ENCODE measurements at places on chromosomes 4 and X. TPM values are rescaled to one million over a fixed set of nuclear protein-coding genes. Genes with fewer than 3 reads are reported as not detected.

EFHC2 gene
- total RNA-seq: 2.5 TPM

STBD1 gene
- total RNA-seq: 5.5 TPM

PNCK gene
- total RNA-seq: not detected

SLC6A14 gene
- total RNA-seq: 45.4 TPM

ASB12 gene
- total RNA-seq: not detected

SHROOM4 gene
- 33.2 TPM for total RNA-seq

GPR119 gene
- total RNA-seq: not detected

SMIM14 gene
- total RNA-seq: 61.2 TPM

ADRA2C gene
- total RNA-seq: 2.5 TPM

DKK2 gene
- total RNA-seq: 11.9 TPM

TLR6 gene
- 12.4 TPM for total RNA-seq

RASGEF1B gene
- 63.0 TPM for total RNA-seq

- no peak for DNase-seq
Measured at GRCh38 chrX:155148724-155149537, 67.3 kb upstream of the VBP1 start.

DNA sequence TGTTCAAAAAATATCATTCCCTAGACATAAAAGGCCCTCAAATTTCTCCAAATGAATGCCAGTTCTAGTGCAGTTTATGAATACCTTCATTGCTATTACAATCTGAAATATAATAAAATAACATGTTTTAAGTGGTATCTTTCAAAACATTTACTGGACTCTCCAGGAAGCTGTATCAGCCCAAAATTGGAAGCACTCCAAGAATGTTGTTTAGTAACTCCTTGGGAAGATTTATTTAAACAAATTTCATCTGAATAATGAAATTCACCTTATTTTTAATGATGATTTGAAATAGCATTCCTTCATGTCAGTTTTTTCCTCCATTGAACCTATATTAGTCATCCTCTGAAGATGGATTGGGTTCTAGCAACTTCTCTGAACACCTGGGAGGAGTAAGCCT, 217.2 kb upstream of the PCDH18 start:
- DNase-seq: no peak

- no peak for DNase-seq
Measured at GRCh38 chr4:95092766-95093165, 335.0 kb downstream of the BMPR1B start.

DNA sequence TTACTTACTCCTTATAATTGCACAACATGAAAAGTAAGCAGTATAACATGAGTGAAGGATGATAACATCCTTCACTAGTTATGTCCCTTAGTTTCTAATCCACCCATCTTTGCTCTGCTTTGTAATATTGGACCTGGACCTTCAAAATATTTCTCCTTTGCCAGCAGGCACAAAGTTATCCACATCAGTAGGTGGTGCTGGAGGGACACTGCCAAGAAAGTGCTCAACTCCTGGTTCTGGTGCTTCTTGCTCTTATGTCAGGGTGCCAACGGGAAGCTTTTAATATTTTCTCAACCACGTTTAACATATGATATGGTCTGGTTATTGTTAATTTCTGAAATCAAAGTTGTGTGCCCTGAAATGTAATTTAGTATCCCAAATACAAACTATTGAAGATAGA, 49.1 kb downstream of the TMEM165 start:
- no peak for DNase-seq

GRCh38 chr4:7103031-7103606, 35.3 kb upstream of the GRPEL1 start:
- peak; percentile 93 for DNase-seq

GRCh38 chr4:88381123-88381522, 2.5 kb downstream of the HERC6 start:
- no peak for DNase-seq

Data from lower lobe of right lung (tissue), 2 donors.